A549 treated with GW870086 at 1 μM for 4 hours (cell line): ENCODE measurements at places on chromosomes 4 and X. TPM values are rescaled to one million over a fixed set of nuclear protein-coding genes. Genes with fewer than 3 reads are reported as not detected.

The PDZD4 gene
- total RNA-seq: 2.2 to 4.1 TPM (median 3.4 TPM) in 5 replicates

The DCX gene
- total RNA-seq: not detected in 5 replicates

The AVPR2 gene
- total RNA-seq: not detected in 5 replicates

The ATP1B4 gene
- total RNA-seq: 0.03 TPM in 1 of 5 replicates, not detected in the others

The TBC1D8B gene
- 0.88 to 1.6 TPM (median 1.3 TPM) in 5 replicates for total RNA-seq

The TASL gene
- not detected in 5 replicates for total RNA-seq

The USP17L18 gene
- total RNA-seq: not detected in 5 replicates

The ATP8A1 gene
- total RNA-seq: 0.02 to 0.45 TPM (median 0.04 TPM) in 4 of 5 replicates, not detected in the other

The CLIC2 gene
- 0.06 to 0.24 TPM (median 0.11 TPM) in 3 of 5 replicates, not detected in the others for total RNA-seq

The PPP2R2C gene
- total RNA-seq: 29.0 to 39.1 TPM (median 34.8 TPM) in 5 replicates

The RHOXF2 gene
- not detected in 5 replicates for total RNA-seq

The GDPD2 gene
- 0.06 to 0.08 TPM in 2 of 5 replicates, not detected in the others for total RNA-seq

The DUSP21 gene
- not detected in 5 replicates for total RNA-seq

The PLXNB3 gene
- 2.4 to 4.3 TPM (median 3.6 TPM) in 5 replicates for total RNA-seq

The SPOCK3 gene
- total RNA-seq: 0.29 to 0.71 TPM (median 0.33 TPM) in 5 replicates

The MAGEA11 gene
- 0.07 TPM in 1 of 5 replicates, not detected in the others for total RNA-seq

The SLC6A8 gene
- 11.3 to 13.3 TPM (median 11.9 TPM) in 5 replicates for total RNA-seq

The XAGE1A gene
- 13.4 to 38.8 TPM (median 19.6 TPM) in 3 of 5 replicates, not detected in the others for total RNA-seq

The HSFX4 gene
- 0.10 TPM in 1 of 5 replicates, not detected in the others for total RNA-seq

The NR0B1 gene
- 19.4 to 33.3 TPM (median 25.6 TPM) in 5 replicates for total RNA-seq

The PNMA6E gene
- 0.07 TPM in 1 of 5 replicates, not detected in the others for total RNA-seq

The SMIM10L2A gene
- total RNA-seq: 0.10 to 0.21 TPM (median 0.15 TPM) in 5 replicates

The CLDN22 gene
- total RNA-seq: not detected in 5 replicates

The PRKG2 gene
- 0.56 to 1.2 TPM (median 0.71 TPM) in 5 replicates for total RNA-seq

The IGSF1 gene
- total RNA-seq: 0.23 to 0.53 TPM (median 0.35 TPM) in 5 replicates

The PCDH18 gene
- total RNA-seq: not detected in 5 replicates

The SPANXA2 gene
- total RNA-seq: 0.28 to 0.40 TPM in 2 of 5 replicates, not detected in the others

The AMBN gene
- total RNA-seq: not detected in 5 replicates

The CEP44 gene
- total RNA-seq: 4.0 to 6.1 TPM (median 5.0 TPM) in 5 replicates

The SMARCA1 gene
- total RNA-seq: 32.0 to 50.4 TPM (median 49.0 TPM) in 5 replicates

The RAI2 gene
- 0.13 to 0.26 TPM (median 0.21 TPM) in 5 replicates for total RNA-seq

The PSAPL1 gene
- total RNA-seq: 0.15 to 0.33 TPM (median 0.22 TPM) in 5 replicates

The DGAT2L6 gene
- total RNA-seq: not detected in 5 replicates

The CPLX1 gene
- total RNA-seq: 0.25 to 1.2 TPM (median 0.44 TPM) in 5 replicates
